Stimulated activated CD4-positive, alpha-beta T cell treated with anti-CD3 and anti-CD28 coated beads, Interleukin-1b, Interleukin-23, amount 100 ng/mL, for 4 hours (primary cell): ENCODE measurements at places on chromosomes 12 and 14.

GRCh38 chr12:131058700-131059099, 105.0 kb downstream of the ADGRD1 start:
- DNase-seq, result no peak

GRCh38 chr14:77023001-77023996, 5.2 kb downstream of the IRF2BPL start:
- DNase-seq, result no peak

DNA sequence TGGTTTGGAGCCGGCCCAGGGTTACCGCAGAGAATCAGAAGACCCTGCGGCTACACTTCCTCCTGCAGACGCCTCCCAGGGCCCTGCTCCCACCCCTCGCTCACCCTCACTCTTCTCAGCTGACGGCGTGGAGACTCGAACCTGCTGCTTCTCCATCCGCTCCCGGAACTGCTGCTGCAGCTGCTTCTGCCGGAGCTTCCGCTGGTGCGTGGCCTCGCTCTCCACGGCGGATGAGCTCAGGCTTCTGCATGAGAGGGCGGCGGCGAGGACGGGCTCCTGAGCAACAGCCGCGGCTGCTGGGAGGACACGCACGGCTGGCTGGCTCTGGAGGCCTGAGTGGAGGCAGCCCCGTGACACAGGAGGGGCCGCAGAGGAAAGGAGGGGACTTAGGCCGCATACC, 33.3 kb downstream of the RAD52 start:
- DNase-seq, result no peak

GRCh38 chr12:78343657-78344056, 513.0 kb downstream of the NAV3 start:
- no peak for DNase-seq

DNA sequence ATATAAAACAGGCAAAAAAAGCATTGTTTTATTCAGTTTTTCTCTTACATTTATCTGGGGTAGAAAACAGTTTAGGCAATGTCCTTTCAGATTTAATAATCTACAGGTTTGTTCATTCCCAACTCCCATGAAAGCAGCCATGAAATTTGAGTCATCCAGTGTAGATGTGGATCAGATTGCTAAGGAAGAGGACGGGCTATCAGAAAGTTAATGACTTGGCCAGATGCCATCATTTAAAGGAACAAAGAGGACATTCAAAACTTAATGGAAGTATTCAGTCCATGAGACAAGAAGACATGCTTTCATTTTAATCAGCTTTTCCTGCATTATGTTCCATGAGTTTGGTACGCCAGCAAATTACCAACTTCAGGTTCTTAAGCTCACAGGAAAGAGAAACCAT, 31.1 kb upstream of the POC1B start:
- DNase-seq, result no peak

DNA sequence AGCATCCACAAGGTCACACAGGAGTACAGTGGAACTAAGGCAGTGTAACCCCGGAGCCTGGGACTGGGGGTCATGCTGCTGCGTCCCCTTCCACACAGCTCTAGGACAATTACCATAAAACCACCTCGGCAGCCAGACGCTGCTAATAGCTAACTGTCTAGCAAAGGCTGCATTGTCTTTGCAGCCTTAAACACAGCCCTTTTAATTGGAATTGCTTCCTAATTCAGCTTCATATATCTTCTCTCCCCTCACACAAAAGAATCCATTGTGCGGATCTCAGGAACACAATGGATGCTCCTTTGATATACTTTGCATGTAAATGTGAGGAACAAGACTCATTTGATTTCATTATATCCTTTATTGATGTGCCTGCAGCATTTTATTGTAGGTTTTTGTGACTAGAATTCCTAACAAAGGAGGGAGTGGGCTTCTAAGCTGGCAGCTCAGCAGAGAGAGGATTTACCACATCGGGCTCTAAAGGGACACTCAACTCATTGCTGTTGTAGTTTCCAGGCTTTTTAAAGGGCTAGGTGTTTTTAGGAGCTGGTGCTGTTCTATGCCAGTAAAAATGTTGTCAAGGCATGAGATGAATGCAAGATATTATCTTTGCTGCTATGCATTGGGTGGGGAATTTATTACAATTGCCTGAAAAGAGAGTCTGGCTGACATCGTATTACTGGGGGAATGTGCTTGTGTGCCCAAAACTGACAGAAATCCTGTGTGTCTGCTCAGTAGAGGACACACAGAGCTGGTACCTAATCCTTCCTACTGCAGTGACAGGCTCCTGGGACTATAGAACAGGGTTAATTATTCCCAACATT, 30.4 kb upstream of the DACT1 start:
- no peak for DNase-seq

DNA sequence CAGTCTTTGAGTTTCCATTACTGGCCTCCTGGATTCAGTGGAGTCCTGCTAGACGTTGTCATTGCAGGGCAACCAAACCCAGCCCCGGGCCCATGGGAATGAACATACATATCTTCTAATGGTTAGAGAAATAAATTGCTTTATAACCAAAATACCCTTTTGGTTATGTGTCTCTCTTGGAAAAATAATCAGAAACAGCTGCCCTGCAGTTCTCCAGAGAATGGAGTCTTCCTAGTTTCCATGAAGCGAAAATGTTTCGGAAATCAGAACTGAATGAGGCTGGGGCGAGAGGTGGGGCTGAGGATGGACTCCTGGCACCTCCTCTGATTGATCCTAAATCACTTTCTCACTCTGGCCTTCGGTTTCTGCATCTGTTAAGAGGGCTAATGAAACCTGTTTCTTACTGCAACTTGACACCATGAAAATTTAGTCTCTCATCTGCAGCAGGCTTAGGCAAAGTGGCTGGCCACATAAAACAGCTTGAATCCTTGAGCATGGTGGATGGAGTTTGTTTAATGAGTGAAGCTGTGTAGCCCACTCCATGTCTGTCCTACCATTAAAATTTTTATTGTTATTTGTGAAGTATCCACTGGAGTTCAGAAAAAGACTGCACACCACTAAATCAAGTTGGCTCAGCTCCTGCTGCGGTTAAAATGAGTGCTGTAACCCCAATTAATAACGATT, 198.9 kb downstream of the CACNA1C start:
- DNase-seq, result no peak

GRCh38 chr14:39229222-39229543, 4.5 kb upstream of the MIA2 start:
- peak; percentile 36 for DNase-seq

DNA sequence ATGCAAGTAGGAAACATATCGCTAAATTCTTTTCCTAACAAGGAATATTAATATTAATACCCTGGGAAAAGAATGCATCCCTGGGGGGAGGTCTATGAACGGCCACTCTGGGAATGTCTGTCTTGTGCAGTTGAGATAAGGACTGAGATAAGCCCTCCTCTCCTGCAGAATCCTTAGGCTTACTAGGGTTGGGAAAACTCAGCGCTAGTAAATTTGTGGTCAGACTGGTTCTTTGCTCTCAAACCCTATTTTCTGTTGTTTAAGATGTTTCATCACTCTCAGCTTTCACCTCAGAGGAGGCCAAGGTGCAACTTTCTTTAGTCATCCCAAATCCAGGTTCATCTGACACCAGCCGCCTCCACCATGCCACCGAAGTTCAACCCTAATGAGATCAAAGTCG, 11.2 kb upstream of the RESF1 start:
- DNase-seq, result no peak

DNA sequence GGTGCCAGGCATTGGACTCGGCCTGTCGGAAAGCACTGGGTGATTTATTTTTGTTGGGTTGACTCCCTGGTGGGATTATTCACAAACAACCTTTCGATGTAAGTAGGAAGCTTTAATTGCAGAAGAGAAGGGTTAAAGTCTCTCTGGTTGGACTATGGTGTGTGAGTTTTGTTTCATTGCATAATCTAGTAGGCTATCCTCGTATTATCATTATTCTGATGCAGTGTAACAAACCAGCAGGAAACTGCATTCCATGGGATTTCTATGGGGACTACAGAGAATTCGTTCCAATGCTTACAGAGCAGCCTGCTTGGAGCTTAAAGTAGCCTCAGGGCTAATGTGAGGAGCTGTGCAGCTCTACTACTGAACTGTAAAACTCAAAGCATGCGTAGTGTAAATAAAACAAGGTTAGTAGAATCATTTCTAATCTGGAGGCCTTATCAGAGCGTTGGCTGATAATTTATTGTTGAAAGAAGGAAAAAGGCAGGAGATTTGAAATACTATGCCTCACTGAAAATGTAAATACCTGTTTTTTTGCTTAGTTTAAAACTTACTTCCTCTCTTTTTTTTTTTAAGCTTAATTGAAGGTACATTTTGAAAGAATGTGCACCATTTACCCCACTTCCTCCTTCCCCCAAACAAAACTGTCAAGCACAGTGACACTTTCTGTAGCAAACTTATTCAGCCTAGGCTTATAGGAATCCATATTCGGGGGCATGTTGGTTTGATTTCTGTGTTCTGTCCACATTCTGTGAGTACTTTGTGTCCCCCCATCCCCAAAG, 226.7 kb downstream of the NPAS3 start:
- DNase-seq, result no peak

DNA sequence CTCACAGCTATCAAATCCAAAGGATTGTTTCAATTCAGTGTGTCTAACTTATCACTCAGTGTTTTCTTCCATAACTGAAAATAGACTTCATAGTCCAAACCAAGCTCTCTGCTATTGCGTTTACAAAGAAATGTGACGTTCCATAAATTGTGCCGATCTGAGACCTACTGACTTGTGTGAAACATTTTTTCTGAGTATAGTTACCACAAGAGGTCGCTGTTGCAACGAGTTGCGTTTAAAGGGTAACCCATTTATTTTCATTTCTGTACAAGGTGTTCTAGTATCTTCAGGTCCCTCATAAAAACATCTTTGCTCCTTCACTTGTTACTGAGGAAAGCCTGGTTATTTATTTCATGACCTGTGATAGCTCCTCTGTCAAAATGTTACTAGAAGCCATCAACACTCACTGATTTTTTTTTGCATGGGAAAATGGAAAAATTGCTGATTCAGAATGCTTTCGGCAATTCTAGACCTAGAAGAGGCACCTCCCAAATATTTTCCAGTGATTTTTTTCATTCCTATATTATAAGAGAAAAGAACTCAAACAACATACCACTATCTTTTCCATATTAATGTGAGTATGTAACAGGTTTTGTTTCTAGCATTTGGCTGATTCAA, 60.9 kb upstream of the OR4E1 start:
- peak; percentile 28 for DNase-seq

GRCh38 chr12:45409966-45410365, 194.1 kb downstream of the ANO6 start:
- no peak for DNase-seq

DNA sequence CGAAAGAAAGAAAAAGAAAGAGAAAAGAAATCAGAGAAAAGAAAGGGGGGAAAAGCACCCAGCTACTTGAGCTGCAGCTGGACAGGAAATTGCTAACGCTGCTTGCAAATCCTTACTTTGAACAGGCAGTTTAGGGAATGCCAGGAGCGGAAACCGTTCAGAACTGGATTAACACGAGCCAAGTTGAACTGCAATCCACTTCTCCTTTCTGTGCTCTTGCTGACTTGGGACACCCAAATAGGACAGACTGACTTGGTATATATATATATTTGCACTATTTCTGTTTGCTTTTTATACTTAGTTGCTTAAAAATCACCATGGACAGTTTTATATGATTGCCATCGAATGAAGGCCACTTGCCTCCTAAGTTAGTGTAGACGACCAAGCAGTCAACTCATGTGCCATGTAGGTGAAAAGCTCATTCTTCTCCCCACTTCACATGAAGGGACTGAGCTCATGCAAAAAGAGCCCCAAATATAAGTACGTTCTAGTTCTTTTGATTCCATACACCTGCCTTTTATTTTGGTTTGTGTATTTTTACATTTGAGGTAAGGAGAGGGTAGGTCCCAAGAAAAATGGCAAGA, 5.5 kb downstream of the DUSP6 start:
- DNase-seq, result no peak

GRCh38 chr14:21352587-21352986, 31.2 kb downstream of the SUPT16H start:
- no peak for DNase-seq

DNA sequence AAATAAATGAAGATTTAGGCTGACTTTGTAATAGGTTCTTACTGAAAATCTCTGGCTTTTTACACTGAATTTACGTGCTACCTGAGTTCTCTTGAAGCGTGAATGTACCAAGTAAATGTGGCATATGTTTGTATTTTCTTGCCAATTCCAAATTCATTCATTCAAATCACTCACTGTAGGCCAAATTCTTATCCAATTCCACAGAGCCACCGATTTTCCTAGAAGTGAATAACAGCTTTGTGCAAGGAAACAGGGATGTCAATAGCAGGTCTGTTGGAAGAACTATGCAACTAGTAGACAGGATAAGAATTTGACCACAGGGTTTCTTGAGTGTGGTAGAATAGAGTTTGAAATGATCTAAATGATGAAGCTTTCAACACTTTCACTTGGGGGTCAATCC, 86.8 kb downstream of the SOX5 start:
- no peak for DNase-seq

DNA sequence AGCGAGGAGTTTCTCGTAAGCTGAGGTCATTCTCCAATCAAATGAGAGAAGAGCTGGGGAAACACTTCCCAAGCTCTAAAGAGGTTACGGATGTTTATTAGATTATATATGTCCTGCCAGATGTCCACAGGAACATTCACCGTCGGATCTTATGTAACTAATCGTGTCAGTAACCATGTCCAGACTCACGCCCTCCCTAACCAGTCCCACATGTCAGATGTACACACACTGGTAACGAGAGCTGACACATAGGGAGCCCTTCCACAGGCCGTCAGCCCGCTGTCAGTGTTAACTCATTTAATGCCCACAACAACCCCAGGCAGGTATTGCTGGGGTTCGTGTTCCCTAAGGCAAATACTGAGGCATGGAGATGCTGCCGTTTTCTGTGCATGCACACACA, 223.7 kb upstream of the RTL1 start:
- no peak for DNase-seq

DNA sequence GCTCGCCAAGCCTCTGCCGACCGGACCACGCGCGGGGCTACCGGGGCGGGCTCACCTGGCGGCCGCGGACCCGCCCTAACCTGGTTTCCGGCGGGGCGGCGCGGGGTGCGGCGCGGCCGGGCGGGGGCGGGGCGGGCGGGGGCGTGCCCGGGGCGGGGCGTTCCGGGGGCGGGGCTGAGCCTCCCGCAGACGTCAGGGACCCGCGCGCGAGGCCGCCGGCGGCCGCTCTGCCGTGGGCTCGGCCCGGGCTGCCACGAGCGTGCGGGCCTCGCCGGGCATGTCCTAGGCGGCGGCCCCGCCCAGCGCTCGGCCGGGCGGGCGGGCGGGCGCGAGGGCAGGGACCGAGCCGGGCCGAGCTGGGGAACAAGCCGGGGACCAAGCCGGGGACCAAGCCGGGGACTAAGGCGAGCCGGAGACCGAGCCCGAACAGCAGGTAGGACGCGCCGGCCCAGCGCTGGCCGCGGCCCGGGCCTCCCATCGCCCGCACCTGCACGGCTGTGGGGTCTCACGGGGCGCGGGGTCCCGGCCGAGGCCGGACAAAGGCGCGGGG, at the start of gene CEP170B:
Gene CEP170B (plus strand): TSS at position 188 of the 550 bp plus-strand sequence. CDS start 3,183 bp downstream, outside the sequence.
- DNase-seq, result peak; percentile 37

- DNase-seq, result no peak
Measured at GRCh38 chr12:91990525-91990924, 155.1 kb downstream of the BTG1 start.

GRCh38 chr12:76998908-76999556, 66.3 kb downstream of the E2F7 start:
- no peak for DNase-seq
